ENCODE measurements at places on chromosomes 5 and 9.

DNA sequence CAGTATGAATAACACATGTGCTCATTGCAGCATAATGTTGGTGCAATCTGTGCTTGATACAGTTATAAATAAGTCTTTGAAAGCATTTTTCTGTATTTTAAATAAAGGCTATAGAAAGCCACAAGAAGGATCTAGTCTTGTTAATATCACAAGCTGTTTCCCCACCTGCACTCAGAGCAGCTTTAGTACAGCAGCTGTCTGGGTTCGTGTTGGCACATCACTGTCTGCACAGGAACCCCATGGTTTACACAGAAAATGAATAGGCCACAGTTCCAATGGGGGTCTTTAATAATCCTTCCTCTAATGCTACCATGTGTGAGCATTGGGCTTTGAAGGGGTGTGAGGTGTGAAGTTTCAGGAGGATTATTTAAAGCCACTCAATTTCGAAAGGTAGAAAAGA is 2269.7 kb downstream of the MAT2B start:
- DNase-seq: no peak

GRCh38 chr9:92480291-92480771 is 2.0 kb downstream of the ASPN start:
- DNase-seq: no peak

DNA sequence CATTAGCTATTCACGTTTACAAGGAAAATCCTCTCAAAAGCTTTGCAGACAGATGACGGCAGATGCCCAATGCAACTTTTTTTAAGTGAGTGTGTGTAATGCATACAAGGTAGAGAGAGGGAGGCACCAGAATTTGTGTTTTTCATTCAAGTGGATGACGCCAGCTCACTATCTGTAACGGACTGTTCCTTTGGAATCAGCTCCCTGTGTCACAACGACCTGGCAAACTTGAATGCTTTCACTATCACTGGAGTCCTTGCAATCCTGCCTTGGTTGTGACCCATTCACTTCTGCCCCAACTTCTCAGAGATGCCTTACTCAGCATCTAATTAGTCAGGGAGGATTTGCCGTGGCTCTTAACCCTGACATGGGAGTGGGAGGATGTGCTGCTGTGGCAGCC is 148.5 kb downstream of the BNC2 start:
- no peak for DNase-seq

- DNase-seq: no peak
Observed at GRCh38 chr5:2300421-2300820, 417.7 kb upstream of the IRX4 start.

Measured in NCI-H2107 (cell line).